NCI-H2081 (cell line): ENCODE measurements at places on chromosomes 12 and 14.

DNA sequence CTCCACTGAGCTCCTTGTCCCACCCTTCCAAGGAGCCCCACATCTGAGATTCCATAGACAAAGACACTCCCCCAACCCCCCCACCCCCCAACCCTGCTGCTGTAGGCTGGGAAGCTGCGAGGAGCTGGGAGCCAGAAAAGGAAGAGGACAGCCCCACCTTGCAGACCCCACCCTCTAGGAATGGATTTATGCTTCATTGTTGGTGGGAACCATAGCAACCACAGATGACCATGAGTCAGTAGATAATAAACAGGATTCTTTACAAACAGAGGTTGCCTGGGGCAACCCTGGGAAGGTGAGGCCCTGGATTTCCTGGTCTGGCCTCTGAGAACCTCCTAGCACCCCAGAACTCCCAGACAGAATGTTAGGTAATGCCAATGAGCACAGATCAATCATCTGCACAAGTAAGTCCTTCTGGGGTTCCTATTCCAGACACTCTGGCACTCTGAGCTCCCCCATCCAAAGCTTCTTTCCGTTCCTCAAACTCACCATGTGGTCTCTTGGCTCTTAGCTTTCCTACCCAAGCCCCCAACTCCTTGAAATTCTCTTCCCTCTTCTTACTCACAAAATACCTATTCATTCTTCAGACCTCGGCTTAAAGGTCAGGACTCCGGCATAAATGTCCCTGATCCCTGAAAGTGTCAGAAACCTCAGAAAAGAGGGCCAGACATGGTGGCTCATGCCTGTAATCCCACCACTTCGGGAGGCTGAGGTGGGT is 15.2 kb upstream of the PLEKHG6 start:
- DNase-seq: peak; percentile 33

GRCh38 chr12:32921397-32921796 is 24.8 kb upstream of the PKP2 start:
- DNase-seq: no peak

GRCh38 chr12:132836795-132837331 is 8.2 kb upstream of the GOLGA3 start:
- DNase-seq: no peak

GRCh38 chr12:128637642-128638606 is 185.8 kb downstream of the SLC15A4 start:
- DNase-seq: no peak

GRCh38 chr12:74441872-74442271 is 95.8 kb upstream of the ATXN7L3B start:
- no peak for DNase-seq

DNA sequence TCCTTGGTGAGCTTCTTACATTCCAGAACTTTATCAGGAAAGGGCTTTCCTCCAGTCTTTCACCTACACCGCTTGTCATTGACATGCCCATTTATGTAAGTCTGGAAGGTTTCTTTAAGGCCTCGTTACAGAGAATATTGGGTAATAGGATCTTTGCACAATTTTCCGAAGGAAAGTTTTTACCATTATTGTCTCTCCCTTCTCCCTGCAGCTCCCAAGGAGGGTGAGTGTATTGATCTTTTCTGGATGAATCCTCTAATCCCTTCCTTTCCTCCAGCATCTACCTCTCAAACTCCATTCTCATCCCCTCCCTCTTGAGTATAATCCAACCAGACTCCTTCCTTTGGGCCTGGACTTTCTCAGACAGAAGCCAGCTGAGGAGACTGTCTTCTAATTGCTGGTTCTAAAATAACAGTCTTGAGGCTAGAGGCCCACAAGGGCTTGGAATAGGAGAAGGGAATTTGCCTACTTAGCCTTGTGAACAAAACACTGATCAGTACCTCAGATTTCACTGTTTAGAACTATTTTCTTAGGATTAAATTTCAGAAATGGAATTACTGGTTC is 21.8 kb downstream of the WNK1 start:
- no peak for DNase-seq

GRCh38 chr12:109940339-109940923 is 40.4 kb downstream of the TCHP start:
- no peak for DNase-seq

DNA sequence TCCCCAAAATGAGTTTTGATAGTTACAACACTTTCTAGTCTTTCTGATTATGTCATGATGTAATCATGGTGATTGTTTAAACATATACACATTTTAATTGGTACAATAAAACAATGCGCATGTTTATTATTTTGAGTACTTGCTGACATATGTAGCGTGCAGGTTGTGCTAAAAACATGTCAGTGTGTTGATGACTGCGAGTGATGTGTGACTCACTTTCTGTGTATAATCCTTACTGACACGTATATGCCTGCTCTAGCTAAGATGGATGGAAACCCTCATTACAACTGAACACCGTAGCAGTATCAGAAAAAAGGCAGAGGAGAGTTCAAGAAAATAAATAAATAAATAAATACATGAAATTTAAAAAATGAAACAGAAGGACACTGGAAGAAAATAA is 1552.4 kb upstream of the FLRT2 start:
- DNase-seq: no peak

DNA sequence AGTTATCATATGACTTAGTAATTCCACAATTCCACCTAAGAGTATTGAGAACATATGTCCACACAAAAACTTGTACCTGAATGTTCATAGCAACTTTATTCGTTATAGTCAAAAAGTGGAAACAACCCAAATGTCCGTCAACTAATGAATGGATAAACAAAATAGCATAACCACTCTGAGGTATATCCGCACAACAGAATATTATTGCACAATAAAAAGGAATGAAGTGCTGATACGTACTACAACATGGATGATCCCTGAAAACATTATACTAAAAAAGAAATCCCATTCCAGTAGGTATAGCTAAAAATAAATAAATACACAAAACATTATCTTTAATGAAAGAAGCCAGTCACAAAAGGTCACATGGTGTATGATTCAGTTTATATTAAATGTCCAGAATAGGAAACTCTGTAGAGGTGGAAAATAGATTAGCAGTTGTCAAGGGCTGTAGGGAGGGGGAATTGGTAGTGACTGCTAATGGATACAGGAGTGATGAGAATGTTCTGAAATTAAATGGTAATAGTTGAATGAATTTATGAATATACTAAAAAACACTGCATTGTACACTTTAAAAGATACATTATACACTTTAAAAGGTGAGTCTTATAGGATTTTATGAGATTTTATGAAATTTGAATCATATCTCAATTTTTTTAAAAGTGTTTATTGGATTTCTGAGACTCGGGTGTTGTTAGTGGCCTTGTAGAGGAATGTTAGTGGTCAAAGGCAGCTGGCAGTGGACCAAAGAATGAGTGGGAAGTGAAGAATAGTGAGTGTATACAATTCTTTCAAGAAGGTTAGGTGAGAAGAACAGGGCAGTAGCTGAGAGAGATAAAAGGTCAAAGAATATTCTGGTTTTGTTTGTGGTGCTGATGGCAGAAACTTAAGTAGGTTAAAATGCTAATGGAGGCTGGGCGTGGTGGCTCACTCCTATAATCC is 36.3 kb upstream of the BAZ1A start:
- no peak for DNase-seq

DNA sequence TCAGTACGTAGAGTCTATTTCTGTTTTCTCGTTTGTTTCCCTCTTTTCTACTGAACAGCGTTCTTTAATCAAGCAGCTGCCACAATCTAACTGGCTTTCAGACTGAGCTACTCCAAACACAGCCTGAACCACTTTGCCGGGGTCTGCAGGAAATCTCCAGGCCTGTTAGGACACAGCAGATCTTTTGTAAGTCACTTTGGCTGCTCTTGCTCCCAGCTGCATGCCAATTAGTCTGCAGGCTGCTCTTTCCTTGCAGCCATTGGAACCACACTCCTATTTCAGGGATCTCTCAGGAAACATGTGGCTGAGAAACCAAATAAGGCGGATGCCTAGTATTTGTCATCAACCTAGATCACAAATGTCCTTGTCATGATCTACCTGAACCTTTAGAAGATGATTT is 73.6 kb downstream of the TMTC1 start:
- DNase-seq: no peak

DNA sequence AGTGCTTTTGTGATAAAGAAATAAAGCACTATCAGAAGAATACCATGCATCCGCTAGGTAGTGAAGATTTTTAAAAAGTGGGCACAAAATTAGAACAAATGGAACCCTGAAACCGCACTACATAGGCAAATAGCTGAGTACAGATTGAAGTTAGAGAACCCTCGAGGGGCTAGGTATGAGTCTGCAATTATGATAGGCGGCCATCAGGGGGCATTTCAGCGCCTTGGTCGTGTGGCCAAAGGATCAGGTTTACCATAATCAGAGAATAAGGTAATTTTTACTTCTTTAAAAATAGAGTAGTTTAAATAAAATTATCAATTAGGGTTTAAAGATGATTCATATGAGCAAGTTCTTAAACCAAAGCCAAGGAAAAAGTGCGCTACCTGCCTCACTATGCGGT is 129.8 kb downstream of the TMX1 start:
- no peak for DNase-seq

- no peak for DNase-seq
Observed at GRCh38 chr12:95614390-95614982, 63.2 kb upstream of the USP44 start.

GRCh38 chr12:94143951-94144350 is 4.4 kb upstream of the PLXNC1 start:
- DNase-seq: no peak

DNA sequence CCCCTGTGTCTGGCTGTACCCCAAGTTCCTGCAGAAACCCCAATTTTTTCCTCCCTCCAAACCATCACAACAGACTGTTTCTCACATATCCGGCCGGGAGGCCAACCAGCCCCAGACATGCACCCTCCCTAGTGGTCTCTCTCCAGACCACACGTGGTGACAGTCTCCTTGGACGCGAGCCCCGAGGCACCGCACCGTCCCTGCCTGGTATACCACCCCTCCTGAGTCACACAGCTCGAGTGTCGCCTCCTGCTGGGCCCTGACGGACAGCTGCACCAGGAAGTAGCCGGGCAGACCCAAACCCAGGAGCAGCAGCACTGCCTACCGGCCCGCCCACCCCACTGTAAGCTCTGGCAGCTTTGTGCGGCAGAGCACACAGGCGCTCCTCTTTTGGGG is 97.4 kb downstream of the RFLNA start:
- DNase-seq: no peak

DNA sequence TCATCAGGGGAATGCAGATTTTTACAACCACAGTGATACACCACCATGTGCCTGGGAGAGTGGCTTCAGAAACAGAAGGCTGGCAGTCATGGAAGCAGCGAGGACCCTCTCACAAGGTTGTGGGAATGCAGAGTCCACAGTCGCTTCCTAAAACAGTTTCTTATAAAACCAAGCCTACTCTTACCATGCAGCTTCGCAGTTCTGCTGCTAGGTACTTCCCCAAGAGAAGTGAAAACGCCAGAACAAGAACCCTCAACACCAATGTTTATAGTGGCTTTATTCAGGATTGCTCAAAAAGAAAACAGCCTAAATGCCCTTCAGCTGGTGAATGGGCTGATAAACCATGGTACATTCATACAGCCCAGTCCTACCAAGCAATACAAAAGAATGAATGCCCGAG is 87.2 kb downstream of the DDX51 start:
- DNase-seq: no peak

- DNase-seq: no peak
Observed at GRCh38 chr12:82880442-82880901, 193.8 kb downstream of the TMTC2 start.

- no peak for DNase-seq
Observed at GRCh38 chr14:20350282-20350681, 6.8 kb downstream of the PARP2 start.

GRCh38 chr12:5506821-5507231 is 74.9 kb downstream of the NTF3 start:
- DNase-seq: no peak

DNA sequence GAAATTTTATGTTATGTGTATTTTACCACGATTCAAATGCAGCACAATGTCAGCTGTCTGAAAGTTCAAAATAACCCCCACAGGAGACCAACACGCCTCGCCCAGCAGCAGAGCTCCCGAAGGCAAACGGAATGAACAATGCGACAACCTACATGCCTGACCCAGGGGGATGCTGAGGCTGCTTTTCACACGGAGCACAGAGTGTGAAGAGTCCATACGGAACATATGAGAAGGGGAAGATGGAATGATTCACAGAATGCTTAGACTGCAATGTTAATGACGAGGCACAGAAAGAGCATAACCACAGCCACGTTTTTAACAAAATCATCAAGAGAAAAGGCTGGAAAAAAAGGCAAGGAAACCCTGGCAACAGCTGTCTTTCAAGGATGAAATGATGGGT is 22.6 kb downstream of the ZFYVE21 start:
- DNase-seq: no peak

DNA sequence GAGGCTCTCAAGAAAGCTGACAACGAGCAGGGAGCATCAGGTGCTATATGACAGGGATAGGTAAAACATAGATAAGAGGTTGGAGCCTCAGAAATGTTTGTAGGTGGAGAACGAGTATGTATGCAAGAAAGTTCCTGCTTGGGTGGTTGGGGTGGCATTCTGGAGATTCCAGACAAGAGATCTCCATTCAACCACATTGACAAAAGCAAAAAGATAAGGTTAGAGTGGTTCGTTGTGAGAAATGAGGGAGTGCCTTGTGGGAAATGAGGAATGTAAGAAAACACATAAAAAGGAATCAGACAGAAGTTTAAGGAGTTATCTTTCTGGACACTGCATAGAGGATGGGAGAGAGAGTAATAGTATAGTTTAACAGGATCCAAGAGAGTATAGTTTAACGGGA is 290.3 kb downstream of the DPF3 start:
- no peak for DNase-seq

DNA sequence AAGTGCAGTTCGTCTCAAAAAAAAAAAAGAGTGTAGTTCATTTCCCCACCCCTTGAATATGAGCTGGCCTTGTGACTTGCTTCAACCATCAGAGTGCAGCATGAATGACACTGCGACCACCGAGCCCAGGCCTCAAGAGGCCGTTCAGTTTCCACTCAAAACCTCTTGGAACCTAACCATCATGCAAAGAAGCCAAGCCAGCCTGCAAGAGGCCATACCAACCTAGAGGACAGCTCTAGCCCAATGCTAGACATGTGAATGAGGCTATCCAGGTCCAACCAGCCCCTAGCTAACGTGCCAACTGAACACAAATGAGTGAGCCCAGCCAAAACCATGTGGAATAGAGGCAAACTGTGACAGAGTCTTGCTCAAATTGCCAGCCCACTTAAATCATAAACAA is 29.7 kb downstream of the R3HDM2 start:
- no peak for DNase-seq

DNA sequence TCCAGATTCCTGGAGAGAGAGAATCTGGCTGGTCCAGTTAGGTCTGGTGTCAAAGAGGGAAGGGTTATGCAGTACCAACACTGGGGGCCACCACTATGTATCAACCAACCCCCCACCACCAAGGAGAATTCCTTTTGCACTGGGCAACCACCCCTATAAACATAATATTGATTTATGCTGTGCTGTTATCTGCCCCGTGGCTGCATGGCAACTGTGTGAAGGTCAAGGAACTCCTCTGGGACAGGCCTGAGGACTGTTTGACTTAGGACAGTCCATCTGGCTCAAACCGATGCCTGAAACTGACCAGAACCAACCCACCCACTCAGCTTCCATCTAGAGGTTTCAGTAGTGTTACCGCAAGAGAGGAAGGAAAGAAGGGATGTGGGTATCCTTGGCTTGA is 20.5 kb downstream of the PLEKHH1 start:
- DNase-seq: no peak
